HS-5 (cell line): ENCODE measurements at places on chromosomes 3 and 15.

- DNase-seq: no peak
These were observed 888.9 kb downstream of the SQOR start for GRCh38 chr15:46523701-46524100.

- no peak for DNase-seq
These were observed 295.8 kb upstream of the THBS1 start for GRCh38 chr15:39285071-39285470.

DNA sequence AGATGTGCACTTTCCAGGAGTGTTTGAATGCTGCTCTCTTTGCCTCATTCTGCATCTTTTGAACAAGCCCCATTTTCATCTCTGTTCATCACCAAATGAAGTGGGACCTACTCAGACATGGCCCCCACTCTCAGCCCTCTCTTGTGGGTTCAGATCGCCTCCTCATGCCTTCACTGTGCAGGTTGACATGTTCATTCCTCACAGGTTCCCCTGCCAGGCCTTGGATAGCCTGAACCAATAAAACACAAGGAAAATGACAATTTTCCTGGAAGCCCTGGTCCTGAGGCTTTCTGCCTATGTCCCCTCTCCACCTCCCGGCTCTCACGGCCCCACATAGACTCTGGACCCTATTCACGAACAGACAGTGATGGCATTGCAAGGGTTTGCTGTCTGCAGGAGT lies 17.7 kb downstream of the KLF15 start:
- no peak for DNase-seq

DNA sequence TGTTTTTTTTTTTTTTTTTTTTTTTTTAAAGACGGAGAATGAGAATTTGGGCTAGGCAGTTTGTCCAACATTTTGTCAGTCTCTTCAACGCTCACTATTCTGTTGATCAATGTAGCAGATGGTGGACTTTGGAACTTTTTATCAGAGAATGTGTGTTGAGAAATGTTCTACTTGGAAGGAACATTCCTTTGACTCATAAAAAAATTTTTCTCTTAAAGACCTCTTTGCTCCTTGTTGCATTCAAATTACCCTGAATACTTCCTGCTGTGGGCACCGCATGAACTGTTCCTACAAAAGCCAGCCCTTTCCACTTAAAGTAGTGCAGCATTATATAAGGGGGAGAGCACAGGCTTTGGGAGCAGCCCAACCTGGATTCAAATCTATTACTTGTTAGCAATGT lies 182.9 kb downstream of the AKAP13 start:
- no peak for DNase-seq
